Amniotic stem cell (primary cell): ENCODE measurements at places on chromosomes 16 and 17.

- DNase-seq: no peak
Observed at GRCh38 chr16:84048270-84048669, 5.7 kb upstream of the SLC38A8 start.

DNA sequence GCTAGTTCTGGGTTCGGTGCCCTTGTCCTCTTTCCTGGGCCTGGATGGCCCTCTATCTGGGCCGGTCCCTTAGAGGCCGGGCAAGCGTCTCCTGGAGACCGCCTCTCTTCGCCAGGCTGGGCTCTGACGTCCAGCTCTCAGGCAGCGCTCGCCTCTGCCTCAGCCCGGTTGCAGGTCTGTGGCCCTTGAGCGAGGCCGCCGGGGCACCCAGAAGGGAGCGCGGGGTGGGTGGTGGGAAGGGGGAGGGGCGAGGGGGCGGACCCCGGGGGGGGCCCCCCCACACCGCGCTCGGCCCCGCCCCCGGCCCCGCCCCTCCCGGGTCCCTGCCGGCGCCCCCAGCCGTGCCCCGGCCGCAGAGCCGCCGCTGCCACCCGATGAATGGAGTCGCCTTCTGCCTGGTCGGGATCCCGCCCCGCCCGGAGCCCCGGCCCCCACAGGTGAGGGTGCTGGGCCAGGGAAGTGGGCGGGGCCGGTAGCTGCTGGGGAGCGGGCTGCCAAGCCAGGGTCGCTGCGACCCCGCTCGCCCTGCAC lies at the start of gene ARHGAP23:
ARHGAP23 (plus strand) TSS at position 353 of the 531 bp plus-strand sequence; CDS start at position 375, 22 bp downstream.
- peak; percentile 45 for DNase-seq

GRCh38 chr17:35252651-35253050 lies 9.8 kb downstream of the SLFN5 start:
- DNase-seq: no peak

DNA sequence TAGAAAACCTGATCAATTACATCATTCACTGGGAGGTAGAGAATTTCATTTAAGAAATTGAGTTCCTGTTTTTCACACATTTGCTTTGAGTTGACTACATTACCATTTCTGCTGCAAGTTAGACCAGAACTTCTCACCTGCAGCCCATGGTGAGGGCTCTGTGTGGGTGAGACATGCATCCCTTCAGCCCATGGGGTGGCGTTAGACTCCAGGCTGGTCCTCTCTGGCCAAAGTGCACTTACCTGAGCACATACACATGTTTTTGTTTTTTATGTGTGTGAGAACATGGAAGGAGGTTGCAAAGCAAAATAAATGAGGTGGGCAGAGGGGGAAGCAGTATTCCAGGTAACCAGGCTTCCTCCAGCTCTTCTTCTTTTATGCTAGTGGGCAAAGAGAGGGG lies 470.2 kb downstream of the PMP22 start:
- no peak for DNase-seq

DNA sequence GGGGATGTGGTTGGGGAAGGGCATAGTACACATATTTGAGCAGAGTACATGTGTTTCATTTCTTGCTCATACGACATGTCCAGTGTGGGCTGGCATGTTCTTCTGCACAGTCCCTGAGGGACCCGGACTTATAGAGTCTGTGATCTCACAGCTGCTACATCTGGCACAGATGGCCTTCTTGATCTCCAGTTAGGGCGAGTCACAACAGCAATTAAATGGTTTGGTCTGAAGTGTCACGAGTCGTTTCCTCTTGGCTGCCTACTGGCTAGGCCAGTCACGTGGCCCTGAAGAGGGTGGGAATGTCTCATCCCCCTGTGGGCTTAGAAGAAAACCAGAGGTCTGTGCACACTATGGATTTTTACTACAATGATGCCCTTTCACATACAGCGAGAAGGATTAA lies 443.6 kb downstream of the WWOX start:
- DNase-seq: no peak

DNA sequence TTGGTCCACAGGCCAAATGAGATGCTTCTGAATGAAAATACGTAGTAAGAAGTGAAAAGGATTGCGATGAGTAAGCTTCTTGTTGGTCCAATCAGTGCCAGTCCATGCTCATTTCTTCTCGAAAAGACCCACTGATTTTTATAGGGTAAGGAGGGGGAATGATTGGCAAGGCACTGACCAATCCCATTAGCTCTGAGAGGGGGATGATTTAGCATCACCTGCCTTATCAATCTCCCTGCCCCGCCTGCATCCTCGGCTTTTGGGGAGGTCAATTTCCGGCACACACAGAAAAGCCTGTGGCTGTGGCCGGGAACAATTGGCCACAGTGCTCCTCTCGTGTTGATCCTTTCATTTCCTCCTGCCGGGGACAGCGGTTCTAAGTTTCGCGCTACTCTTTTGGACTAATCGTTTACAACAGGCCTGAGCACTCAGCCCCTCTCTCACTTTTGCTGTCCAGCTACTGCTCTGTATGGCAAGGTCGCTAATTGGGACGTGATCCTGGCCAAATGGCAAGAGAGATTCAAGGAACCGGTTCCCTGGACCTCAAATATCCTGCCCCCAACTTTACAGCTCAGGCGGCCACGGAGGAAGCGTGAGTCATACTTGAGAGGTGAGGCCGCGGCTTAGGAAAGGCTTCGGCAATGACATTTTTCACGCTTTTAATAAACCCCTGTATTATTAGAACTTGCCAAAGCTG lies 43.1 kb downstream of the TBX4 start:
- no peak for DNase-seq

GRCh38 chr17:76140661-76141211 lies 309 bp downstream of the FOXJ1 start:
- DNase-seq: no peak

- no peak for DNase-seq
Observed at GRCh38 chr17:31594416-31594815, 202.9 kb downstream of the RAB11FIP4 start.

GRCh38 chr16:55000595-55000994 lies 69.9 kb downstream of the IRX5 start:
- DNase-seq: no peak

GRCh38 chr16:84930298-84931106 lies 80.8 kb downstream of the ZDHHC7 start:
- DNase-seq: no peak

- DNase-seq: no peak
Observed at GRCh38 chr17:29140631-29141513, 39.3 kb downstream of the MYO18A start.

- no peak for DNase-seq
Observed at GRCh38 chr17:16135461-16135860, 79.9 kb downstream of the NCOR1 start.

DNA sequence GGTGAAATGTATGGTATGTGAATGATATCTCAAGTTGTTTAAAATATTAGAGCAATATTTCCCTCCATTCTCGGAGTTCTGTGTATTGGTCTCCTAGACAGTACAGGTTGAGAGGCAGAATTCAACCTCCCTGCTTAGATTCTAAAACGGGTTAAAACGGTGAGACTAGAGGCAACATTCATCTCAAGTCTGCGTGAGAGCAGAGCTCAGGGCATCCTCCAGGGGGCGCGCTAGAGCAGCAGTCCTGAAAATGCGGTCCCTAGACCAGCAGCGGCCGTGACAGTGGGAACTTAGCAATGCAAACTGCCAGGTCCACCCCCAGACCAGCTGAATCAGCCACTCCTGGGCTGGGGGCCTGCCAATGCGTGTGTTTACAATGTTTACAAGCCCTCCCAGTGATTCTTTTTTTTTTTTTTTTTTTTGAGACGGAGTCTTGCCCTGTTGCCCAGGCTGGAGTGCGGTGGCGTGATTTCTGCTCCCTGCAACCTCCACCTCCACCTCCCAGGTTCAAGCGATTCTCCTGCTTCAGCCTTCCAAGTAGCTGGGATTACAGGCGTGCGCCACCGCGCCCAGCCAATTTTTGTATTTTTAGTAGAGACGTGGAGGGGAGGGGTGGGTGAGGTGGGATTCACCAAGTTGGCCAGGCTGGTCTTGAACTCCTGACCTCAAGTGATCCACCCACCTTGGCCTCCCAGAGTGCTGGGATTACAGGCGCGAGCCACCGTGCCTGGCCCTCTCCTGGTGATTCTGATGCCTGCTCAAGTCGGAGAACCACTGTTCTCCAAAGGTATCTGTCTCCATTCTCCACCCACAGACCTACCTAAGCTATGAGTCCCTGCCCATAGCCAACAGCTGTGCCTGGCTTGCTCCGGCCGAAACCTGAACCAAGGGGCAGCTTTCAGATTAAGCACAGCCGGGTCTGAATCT lies 24.2 kb downstream of the KLHL36 start:
- peak; percentile 32 for DNase-seq

DNA sequence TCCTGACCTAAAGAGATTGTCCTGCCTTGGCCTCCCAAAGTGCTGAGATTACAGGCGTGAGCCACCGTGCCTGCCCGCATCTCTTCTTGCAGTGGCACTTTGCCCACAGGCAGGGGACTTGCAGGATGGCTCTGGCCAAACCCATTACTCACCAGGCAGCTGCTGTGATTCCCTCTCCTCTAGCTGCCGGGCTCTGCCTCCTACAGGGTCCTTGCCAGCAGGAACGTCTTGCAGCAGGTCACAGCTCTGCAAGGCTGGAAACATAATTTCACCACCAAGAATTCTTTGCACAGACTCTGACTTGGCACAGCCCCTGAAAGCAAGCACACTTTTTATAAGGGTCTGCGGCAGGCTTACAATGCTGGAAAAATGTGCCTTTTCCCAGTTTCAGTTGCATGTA lies 20.3 kb downstream of the COX4I1 start:
- no peak for DNase-seq

DNA sequence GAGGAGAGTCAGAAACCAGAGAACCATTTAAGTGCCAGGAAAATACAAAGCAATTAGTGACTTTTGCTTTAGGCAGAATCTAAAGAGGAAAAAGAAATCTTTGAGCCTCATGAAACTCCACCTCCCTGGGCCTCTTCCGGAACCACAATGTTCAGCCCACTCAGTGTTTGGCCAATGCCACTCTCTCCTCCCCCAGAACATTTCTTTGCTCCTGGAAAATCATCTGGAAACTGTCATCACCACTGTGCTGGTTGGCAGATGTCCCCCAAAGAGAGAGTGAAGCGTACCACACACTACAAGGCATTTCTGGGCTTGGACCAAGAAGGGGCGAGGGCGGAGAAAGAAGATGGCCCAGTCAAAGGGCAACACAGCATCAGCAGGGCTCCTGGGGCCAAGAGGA lies 7.1 kb upstream of the SOX9 start:
- DNase-seq: no peak

DNA sequence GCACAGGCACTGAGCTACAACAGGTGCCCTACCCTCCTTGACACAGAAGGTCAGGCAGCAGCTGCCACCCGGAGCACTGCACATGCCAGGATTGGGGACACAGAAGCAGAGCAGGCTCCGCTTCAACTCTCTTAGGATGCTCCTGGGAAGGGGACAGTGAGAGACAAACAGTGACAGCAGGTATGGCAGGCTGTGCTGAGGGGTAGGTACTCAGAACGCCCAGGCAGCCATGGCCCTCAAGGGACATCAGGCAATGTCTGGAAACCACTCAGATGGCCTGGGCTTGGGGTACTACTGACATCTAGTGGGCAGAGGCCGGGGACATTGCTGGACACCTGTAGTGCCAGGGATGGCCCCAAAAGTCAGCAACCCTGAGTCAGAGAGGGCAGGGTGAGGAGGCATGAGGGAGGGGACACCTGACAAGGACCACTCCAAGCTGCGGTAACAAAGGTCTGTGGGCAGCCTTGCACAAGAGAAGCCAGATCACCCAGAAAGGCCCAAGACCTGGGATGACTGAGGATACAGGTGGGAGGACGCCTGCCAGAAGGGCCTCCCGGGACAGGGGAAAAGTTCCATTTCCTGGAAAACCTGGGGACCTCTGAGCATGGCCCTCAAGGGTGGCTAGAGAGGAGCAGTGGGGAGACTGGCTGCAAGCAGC lies 21.2 kb downstream of the PEMT start:
- no peak for DNase-seq

DNA sequence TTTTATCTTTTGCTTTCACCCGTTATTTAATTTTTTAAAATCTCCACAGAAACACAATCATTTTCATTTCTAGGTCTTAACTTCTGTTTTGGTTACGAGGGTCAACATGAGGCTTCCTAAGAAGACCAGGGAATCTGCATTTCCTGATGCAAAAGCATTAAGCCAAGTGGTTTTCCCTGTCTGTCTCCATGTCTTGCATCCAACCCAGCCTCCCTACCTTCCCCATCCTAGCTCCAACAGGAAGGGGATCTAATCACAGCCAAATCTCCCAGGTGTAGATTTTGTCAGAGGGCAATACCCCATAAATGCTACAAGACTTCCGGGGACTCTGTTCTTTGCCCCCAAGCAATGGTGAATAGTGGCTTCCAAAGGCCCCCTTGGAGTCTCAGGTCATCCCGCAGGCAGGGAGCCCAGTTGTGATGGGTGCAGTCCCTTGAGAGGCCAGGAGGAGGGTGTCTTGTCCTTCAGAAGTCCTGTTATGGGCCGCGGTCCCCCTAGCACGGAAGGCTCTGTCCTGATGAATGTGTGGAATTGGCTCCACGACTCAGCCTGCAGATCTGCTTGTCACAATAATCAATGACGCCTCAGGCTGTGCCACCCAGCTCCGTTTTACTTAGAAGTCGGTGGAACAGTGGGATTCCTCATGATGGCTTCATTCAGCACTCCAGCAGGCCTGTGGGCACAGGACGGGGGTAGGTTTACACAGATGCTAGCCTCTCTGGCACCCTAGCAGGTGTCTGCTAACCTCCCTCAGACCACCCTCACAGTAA lies 141.1 kb downstream of the RGS9 start:
- DNase-seq: peak; percentile 64

GRCh38 chr17:64418506-64419339 lies 28.1 kb upstream of the PECAM1 start:
- DNase-seq: peak; percentile 44

DNA sequence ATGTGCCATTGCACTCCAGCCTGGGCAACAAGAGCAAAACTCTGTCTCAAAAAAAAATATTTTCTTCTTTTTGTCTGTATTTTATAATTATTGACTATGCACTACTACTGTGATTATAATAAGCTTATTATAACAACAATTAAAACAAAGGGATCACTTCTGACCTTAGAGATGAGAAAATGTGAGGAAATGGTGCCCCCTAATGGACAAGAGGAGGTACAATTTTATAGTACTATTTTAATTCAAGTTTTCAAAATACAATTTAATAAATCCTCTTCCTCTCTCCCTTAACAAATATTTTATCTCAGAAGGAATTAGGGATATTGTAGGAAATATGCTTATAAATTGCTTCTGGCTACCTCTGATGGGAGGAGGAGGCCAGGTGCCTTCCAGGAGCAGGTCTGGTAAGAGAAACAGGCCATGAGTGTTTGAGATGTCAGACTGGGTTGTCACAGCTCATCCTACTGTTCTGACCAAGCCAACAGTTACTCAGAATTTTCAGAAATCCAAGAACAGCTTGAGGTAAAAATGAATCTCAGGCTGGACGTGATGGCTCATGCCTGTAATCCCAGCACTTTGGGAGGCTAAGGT lies 14.0 kb downstream of the VPS53 start:
- DNase-seq: no peak
